Fibroblast of skin of abdomen (primary cell): ENCODE measurements at places on chromosomes 11 and 22.

DNA sequence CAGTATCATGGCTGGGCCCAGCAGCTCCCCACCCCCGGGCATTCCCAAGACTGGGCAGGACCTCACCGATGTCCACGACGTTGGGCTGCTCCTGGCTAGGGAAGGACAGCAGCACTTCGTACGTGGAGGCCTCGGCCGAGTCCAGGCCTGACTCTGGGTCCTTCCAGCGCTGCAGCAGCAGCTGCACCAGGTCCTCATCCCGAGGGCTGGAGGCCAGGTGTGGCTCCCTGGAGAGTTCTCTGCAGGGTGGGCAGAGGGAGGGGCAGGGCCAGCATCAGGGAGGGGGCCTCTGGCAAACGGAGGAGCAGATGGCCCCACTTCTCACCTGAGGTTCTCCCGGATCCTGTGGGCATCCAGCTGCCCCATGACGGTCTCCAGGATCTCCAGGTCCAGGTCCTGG, 341 bp downstream of the NAALADL1 start:
- no peak for DNase-seq

DNA sequence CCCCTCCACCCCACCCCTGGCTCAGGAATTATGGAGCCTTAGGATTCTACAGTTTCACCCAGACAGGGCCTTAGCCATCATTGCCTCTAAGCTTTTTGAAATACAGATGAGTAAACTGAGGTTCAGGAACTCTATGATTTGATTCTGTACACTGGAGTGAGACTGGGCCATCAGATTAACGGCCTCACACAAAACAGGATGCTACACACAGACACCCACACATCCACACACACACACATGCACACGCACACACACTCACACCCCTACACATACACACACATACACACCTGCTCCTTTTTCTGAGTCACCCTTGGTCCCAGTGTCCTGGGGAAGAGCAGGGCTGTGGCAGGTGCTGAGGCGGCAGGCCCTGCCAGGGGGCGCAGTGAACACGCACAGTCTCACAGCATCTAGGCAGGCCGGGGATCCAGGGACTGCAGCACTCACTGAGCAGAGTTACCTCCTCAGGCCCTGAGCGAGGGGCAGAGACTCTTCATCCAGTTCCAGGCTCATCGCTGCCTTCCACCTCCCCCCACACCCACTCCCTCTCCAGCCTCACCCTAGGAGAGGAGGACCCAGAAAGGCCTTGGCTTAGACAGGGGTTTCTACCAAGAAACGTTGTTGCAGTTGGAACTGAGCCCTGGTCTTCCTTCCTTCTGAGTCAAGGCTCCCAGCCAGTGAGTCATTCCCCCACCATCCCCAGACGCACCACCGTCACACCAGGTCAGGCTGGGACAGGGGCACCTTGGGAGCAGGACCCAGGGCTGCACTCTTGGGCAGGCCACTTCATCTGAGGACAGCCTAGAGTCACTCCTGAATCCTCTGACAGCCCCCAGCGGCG, 89.8 kb upstream of the PARVA start:
- peak; percentile 99 for DNase-seq

DNA sequence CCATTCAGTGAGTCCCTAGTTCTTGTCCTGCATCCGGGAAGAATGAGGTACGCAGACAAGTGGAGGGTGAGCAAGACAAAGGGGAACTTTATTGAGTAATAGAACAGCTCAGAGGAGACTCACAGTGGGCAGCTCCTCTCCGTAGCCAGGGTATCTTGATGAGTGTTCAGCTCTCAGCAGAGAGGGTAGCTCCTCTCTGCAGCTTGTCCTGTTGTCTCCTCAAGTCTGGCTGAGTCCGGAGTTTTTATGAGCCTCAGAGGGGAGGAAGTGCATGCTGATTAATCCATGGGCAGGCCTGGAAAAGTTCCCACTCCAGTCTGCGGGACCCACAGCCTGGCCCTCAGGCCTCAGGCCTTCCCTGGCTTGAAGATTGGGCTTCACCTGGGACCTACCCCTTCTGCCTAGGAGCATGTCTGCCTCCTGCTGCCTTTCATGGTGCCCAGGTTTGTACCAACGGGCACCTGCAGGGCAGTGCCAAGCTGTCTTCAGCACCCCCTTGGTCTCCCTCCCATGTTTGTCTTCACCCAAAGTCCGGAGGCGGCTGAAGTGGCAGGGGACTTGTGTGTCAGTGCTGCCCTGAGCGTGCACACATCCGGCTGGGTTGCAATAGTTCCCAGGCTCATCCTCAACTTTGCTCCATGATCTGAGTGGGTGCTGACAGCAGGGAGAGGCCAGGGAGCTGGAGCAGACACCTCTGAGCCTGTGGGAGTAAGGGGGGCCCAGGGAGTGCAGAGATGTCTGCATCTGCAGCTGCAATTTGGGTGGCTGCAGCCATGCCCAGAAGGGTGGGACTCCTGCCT, 134.2 kb downstream of the LDLRAD3 start:
- no peak for DNase-seq

DNA sequence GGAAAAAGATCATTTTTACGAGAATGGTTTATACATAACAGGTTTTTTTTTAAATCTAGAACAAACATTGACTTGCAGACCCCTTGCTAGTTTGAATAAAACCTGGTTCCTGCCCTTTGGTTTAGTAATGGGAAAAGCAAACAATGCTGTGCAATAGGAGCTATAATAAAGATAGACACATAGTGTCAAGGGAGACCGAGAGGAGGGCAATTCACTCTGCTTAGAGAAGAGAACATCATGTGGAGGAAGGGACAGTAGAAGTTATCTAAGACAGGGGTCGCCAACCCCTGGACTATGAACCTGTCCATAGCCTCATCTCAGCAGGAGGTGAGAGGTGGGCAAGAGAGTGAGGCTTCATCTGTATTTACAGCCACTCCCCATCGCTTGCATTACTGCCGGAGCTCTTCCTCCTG, 7.0 kb upstream of the RDX start:
- no peak for DNase-seq

- DNase-seq, result peak; percentile 46
Observed at GRCh38 chr11:122808478-122808869, 29.8 kb upstream of the CRTAM start.

- DNase-seq, result no peak
Observed at GRCh38 chr11:306645-307371, 808 bp upstream of the IFITM2 start.

GRCh38 chr11:70669871-70670675, 271.7 kb downstream of the CTTN start:
- no peak for DNase-seq

- DNase-seq, result no peak
Observed at GRCh38 chr22:35913925-35914324, 114.7 kb downstream of the RBFOX2 start.

DNA sequence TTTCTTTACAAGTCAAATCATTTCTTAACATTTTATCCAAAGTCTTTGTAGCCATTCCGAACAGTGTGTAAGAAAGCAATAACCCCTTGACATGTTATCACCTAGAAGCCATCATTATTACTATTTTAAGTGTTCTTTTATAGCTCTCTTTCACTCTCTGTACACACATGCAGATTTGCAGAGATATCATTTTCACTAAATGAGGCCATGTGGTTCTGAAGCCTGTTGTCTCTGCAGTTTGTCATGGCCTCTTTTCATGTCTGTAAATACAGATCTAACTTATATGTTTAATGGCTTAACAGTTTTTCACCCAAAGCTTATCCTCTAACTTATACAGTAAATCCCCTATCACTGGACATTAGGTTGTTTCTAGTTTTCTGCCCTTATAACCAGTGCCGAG, 166.8 kb downstream of the MYO18B start:
- no peak for DNase-seq

DNA sequence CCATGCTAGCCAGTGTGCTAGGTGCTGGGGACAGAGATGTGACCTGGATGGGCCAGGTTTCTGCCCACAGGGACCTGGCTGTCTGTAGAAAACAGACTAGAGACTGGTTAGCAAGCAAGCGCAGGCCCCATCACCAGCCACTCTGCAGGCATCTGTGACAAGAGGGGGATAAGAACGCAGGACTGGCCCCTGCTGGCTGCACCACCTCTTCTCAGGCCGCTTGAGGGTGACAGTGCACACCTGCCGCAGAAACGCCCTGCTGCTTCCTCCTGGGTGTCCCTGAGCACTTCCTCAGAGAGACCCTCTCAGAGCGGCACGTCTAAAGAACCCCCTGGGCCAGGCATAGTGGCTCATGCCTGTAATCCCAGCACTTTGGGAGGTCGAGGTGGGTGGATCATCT, 5.9 kb upstream of the PICK1 start:
- no peak for DNase-seq

DNA sequence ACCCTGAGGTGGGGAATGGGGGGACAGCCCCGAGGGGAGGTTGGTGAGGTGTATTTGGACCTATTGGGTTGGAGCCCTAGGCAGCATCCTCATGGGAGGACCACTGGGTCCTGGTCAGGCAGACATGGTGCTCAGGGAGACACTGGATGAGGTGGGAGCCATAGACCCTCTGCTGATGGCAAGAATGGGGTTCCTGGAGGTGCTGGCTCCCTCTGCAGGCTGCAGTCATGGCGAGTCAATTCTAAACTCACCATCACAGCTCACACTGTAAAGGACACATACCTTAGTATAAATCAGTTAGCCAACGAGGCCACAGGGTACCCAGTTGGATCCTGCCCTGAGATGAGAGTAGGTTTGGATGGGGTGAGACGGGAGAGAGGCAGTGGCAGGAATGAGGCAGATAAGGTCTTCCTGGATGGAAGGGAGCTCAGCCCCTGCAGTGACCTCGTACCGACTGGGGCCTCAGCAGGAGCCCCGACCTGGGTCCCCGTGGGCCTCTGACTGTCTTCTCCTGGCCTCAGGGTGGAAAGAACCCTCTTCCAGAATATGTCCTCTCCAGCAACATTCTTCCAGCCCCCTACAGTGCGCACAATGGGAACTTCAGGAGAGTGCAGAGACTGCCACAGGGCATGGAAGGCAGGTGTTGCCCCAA, 1.7 kb upstream of the GAB4 start:
- DNase-seq, result no peak

DNA sequence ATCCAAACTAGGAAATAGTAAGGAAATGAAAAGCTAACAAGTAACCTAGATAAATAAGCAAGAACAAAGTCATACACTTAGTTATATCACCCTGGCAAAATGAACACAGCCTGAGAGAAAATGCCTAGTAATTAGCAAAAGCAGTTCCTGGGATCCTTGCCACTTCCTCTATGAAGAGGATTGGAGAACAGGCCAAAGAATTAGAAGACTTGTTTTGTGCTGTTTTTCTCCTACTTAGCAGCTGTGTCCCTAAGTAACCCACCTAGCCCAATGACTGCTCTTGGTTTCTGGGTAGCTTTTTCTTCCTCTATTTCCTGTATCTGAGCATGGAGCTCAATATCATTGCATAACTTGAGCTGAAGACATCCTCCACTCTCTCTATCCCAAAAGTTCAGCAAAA, 713.9 kb downstream of the ETS1 start:
- no peak for DNase-seq

GRCh38 chr11:119315131-119316015, 1.6 kb downstream of the MCAM start:
- peak; percentile 34 for DNase-seq

- DNase-seq, result no peak
Observed at GRCh38 chr11:1830004-1830321, 4.8 kb upstream of the SYT8 start.

DNA sequence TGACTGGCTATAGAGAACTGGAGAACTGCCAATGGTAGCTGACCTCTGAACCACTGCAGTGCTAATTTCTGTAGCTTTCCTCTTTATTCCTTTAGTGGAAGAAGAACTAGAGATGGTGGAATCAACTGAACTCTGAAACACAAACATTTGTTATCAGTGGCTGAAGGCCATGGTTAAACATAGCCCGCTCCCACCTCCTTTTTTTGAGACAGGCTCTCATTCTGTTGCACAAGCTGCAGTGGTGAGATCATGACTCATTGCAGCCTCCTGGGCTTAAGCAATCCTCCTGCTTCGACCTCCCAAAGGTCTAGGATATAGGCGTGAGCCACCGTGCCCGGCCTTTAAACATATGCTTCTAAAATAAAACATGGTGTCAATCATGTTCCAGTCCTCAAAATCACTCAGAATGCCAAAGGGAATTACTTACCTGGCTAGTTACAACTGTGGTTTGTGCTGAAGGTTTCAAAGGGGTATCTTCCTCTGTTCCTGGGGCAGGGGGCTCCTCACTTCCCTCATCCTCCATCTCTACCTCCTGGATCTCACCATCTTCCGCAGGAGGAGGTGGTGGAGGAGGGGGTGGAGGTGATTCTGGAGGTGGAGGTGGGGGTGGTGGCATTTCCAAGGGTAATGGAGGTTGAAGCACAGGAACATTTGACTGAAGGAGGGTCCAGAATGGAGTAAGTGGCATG, 9.0 kb upstream of the AGBL2 start:
- peak; percentile 19 for DNase-seq

- DNase-seq, result no peak
Observed at GRCh38 chr22:50724616-50725015, 13.4 kb upstream of the ACR start.

GRCh38 chr11:16160146-16160545, 196.2 kb downstream of the SOX6 start:
- no peak for DNase-seq

DNA sequence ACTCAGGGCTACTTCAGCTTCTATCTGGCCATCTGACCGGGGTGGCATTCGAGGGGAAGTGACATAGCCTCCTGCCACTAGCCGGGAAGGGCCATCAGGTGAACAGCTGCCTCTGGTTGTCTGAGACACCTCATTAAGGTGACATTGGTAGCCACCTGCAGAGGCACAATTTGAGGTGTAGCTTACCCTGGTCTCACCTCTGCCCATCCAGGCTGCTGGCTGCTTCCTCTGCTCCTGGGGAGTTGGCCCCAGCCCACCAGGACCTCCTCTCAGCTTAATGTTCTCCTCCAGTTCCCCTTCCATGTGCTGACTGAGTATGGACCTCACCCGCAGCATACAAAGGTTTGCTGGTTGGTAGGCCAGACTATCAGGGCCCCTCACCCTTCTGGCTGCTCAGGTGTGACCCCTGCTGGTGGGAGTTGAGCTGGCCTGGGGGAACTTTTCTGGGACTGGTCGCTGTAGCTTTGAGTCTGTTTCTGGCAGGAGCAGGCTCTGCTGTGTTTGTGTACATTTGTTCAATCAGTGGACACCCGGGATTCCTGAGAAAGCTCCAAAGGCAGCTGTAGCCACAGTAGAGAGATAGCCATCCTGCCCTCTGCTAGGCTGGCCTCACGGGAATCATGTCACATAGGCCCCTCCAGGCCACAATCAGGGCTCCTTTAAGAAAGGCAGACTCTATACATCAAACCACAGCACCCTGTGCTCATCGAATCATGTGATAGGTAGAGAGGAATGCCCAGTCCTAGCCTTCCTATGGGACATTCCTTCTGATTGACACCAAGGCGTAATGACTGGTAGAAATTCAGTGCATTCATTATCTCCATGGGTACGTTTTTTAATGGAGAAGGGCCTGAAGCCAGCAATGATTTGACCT, 295.1 kb upstream of the PLET1 start:
- peak; percentile 25 for DNase-seq

GRCh38 chr11:100574894-100575769, 112.0 kb upstream of the ARHGAP42 start:
- DNase-seq, result peak; percentile 36

DNA sequence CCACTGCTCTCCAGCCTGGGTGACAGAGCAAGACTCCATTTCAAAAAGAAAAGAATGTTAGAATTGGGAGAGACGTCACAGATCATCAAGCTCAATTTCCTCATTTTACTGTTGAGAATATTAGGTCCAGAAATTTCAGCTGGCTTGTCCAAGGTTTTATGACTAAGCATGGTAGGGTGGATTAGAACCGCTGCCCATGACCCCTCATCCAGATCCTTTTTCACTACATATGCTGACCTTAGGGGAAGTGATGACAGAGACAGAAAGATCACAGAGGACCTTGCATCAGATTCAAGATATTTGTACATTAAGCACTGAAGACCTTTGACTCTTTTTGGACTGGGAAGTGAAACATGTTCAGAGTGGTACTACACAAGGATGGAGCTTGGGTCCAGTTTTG, 134.5 kb downstream of the ADAMTS15 start:
- no peak for DNase-seq
